Femur (tissue), 1 donor: ENCODE measurements at places on chromosomes 6 and 20.

GRCh38 chr6:89067796-89068195, 12.8 kb upstream of the PNRC1 start:
- no peak for DNase-seq

DNA sequence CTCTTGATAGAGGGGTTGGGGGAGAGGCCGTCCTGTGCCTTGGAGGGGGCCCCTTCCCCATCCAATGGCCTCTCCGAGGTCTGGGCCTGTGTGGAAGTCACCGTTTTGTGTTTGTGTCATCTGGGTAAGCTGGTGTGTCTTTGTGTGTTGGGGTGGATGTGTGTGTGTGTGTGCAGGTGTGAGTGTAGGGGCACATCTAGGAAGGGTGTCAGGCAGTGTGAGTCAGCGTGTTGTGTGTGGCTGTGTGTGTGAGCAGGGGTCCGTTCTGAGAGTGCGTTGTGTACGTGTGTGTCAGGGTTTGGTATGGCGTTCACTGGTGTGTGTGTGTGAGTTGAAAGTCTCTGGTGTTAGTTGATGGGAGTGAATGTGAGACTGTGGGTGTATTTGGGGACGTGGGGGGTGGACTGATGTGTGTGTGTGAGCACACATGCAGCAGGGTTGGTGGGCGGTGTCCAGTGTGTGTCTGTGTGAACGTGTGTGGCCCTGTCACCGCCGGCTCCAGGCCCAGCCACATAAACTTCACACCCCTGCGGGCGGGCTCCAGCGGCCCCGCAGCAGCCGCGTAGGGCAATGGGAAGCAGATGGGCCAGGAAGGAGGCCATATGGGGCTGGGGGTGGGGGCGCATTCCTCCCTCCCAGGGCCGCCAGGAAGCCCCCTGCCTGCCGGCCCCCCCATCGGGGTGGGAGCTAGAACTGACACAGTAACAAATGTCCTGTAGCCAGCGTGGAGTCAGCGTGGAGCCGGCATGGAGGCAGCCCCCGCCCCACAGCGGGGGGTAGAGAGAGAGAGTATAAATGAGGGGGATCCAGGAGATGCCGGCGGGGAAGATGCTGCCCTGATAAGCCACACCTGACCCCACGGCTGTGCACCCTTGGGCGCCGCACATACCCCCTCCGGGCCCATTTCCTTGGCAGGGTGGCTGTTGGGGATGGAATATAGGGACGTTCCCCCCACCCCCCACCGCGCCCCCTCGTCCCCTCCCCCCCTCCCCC, 32.1 kb downstream of the SNAI1 start:
- peak; percentile 65 for DNase-seq

DNA sequence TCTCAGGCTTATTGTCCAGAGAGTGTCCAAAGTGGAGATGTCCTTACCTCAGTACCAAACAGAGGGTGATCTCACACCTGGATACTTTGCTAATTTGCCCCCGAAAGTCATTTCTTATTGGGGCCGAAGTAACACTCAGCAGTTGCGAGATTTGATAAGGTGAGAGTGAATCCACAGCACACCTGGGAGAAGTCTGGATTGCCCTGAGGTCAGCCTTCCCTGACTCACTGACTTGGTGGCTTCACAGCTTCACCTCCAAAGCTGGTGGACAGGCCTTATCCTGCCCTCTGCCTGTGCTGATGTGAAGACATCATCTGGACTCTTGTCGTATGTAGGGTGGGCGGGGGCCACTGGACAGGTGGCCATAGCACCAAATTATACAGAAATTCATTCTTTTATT, 101.9 kb upstream of the ARMC2 start:
- DNase-seq: no peak

DNA sequence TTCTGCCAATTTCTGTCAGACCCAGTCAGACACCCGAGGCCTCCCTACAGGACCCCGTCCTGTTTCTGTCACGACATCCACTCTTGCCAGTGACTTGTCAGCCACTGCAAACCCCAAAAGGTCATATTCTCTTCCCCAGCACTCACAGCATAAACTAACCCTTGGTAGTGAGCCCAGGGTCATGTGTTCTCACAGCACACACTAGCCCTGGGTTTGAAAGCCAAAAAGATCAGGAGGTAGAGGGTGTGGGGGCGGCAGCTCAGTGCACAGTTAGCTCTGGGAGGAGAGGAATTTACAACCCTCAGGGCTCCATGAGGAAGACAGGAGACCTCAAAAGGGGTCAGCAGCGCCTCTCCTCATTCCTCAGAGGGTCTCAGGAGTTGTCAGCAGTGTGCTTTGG, 9.9 kb upstream of the SNX9 start:
- DNase-seq: no peak

DNA sequence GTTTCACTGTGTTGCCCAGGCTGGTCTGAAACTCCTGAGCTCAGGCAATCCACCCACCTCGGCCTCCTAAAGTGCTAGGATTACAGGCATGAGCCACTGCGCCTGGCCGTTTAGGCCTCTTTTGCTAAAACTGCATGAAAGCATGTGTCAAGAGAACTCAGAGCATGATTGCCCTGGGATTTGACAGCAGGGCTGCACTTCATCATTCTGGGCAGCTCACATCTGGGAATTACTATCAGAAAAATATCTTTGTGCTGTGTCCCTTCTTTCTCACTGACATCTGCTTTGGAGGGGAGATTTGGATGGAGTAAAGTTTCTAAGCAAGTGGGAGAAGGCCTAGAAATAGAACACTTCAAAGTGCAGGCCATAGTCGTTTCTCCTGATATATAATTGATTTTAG, 59.6 kb upstream of the EIF2S2 start:
- no peak for DNase-seq

- no peak for DNase-seq
These were observed 94.4 kb upstream of the NAA20 start for GRCh38 chr20:19922716-19923115.

- no peak for DNase-seq
These were observed 11.2 kb downstream of the OGFRL1 start for GRCh38 chr6:71299541-71300470.

GRCh38 chr6:135087403-135087802, 32.8 kb upstream of the HBS1L start:
- no peak for DNase-seq

- DNase-seq: peak; percentile 45
These were observed 7.8 kb downstream of the KCNG1 start for GRCh38 chr20:51014797-51015722.

GRCh38 chr6:106063448-106063850, 22.7 kb upstream of the PRDM1 start:
- no peak for DNase-seq

GRCh38 chr20:21089391-21089790, 16.8 kb downstream of the LINC00237 start:
- no peak for DNase-seq

- DNase-seq: no peak
These were observed 26.9 kb downstream of the RBM38 start for GRCh38 chr20:57417830-57418780.

- DNase-seq: no peak
These were observed 316.1 kb upstream of the CDH4 start for GRCh38 chr20:60935971-60936370.

DNA sequence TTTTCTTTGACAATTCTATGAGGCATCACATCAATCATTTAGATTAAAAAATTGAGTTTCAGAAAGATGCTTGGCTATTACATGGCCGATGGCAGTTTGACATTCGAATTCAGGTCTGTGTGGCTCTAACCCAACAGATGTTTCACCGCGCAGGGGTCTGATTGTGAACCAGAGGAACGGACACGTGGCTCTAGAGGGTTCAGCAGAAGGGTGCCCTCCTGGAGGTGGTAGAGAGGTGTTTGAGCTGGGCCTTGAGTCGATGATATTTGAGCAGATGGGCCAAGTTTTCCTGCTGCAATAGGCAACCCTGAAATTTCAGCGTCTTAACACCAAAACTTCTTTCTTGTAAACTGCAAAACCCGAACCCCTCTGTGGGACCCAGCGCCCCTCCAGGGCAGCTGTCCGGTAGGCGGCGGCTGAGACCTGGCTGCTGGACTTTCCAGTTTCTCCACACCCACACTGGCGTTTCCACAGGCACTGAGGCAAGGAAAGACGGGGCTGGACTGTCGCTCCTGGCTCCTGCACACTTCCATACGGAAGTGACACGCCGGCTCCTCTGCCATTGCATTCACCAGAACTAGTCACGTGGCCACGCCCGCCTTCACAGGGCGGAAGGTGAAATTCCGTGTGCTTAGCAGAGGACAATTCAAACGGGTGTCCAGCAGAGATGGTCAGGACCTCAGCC, 11.3 kb upstream of the AFDN start:
- no peak for DNase-seq

GRCh38 chr6:146315381-146316174, 228.1 kb upstream of the RAB32 start:
- no peak for DNase-seq

- no peak for DNase-seq
These were observed 274.5 kb downstream of the ALDH8A1 start for GRCh38 chr6:134675110-134676054.

GRCh38 chr20:20425823-20426654, 58.1 kb downstream of the INSM1 start:
- no peak for DNase-seq

DNA sequence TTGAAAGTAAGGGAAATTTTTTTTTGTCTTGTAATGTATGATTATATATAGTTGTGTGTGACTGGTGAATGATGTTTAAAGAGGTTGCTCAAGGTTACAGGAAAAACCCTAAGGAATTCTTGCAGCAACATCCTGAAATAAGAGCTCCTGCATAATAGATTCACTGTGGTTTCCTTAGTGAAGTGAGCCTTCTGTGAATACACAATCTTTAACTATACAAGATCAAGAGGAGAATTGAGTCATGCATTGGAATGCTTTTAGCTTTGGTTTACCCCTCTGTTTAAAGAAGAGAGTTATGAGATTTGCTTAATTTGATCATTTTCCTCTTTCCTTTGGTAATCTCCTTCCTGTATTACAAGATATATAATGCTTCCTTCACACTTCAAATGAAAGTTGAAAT, 141.6 kb upstream of the EYA4 start:
- DNase-seq: no peak

GRCh38 chr20:57849521-57850215, 139.9 kb upstream of the PMEPA1 start:
- DNase-seq: no peak

DNA sequence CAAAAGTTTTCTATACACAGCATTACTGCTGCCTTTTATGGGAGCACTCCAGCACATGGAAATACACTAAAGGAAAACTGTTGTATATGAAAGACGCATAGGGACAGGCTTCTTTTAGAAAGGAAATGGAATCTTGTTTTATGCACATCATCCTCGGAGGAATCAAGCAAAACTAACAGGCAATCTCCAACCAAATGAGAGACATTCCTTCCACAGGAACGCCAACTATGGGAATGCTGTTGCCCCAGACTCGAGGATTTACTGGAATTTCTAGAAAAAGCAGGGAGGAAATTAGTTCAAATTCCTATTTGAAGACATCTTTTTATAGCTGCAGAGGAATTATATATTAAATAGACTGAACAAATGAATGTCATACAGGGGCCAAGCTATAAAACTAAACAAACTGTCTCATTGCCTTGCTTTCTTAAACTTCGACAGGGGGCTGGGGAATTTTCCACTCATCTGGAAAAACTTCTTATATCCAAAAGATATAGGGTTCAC, 52.2 kb downstream of the LYRM4 start:
- DNase-seq: peak; percentile 55

DNA sequence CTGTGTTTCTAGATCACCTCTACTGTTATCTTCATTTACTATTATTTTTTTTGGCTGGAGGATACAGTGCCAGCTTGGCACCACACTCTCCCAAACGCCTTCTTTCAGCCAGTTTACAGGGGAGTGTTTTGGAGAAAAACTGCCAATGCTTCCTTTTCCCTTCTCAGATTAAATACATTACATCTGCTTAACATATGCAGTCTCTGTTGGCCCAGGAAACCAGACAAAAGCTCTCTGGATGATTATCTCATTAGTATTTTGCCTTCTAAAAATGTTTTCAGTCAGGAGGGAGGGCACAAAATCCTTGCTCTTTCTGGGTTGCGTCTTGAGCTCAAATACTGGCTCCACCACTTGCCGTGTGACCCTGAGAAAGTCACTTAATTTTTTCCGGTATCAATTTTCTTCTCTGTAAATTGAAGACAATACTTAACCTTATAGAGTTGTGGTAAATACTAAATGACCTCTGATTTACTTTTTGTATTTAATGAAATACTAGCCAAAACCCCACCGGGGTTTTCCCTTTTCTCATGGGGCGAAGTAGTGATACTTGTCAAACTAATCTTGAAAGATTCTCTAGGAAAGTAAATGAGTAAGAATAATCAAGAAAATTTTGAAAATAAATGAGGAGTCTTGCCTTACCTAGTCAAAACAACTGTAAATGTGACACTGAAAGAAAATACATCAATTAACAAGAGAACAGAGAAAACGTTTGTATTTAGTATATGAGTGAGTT, 146.2 kb downstream of the MMS22L start:
- no peak for DNase-seq

DNA sequence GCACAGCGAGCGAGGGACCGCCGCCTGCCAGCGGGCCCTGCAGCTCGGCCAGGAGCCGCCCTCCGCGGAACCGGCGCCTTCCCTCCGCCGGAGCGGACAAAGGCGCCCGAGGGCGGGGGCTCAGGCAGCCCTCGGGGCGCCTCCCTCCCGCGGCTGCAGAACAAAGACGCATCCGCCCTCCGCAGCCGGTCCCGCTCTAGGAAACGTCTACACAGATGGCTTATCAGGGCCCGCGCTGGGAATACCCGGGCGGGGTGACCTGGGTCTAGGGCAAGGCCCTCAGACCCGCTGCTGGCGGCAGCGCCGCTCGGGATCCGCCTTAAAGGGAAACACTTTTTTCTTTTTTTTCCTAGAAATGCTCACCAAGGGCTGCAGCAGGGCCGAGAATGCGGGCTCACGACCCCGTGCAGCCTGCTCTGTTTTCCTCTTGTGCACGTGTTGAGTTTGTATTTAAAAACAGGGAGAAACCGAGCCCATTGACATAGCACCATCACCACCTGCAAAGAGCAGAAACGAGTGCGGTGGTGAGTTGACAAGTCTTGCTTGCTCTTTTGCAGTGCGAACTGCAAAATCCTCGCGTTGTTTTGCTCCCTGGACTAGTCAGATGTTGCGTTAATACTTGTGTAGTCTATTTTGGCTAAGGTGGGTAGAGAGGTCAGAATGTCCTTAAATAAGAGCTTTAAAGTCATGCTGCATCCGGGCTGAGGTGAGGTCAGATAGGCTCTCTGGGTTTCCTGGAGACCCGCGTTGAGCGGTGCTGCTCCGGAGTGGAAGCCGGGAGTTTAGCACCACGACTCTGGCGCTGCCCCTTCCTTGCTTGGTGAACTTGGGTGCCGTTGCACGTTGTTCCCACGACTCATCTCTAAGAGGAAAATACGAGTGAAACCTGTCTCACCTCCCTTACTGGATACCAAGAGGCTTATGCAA, 1.1 kb upstream of the RPS6KA2 start:
- DNase-seq: peak; percentile 73

- DNase-seq: no peak
These were observed at the start of gene CDH26 for GRCh38 chr20:59958123-59958522. CDH26 (plus strand) TSS chr20:59958423; CDS start chr20:59958727, 304 bp downstream.

- DNase-seq: no peak
These were observed 795 bp downstream of the MMP24OS start for GRCh38 chr20:35277127-35277526.

GRCh38 chr20:51542571-51543421, at the start of gene NFATC2:
NFATC2 (minus strand) TSS chr20:51542719; CDS start chr20:51542499, 220 bp downstream.
- DNase-seq: peak; percentile 71
